Keratinocyte (primary cell): ENCODE measurements at places on chromosomes 2 and 18. TPM values are rescaled to one million over a fixed set of nuclear protein-coding genes. Genes with fewer than 3 reads are reported as not detected.

Gene ANTXR1
- polyA plus RNA-seq, result 12.8 to 35.9 TPM (median 20.4 TPM) in 3 replicates

Gene HOXD11
- polyA plus RNA-seq, result 0.08 TPM in 1 of 3 replicates, not detected in the others

Gene CD8B
- not detected in 3 replicates for polyA plus RNA-seq

Gene GPAT2
- 0.05 to 0.29 TPM (median 0.06 TPM) in 3 replicates for polyA plus RNA-seq

Gene ARHGAP15
- 0.21 TPM in 1 of 3 replicates, not detected in the others for polyA plus RNA-seq

Gene CYRIA
- 0.69 to 1.4 TPM (median 0.79 TPM) in 3 replicates for polyA plus RNA-seq

Gene EIF2B4
- polyA plus RNA-seq, result 43.1 to 54.9 TPM (median 54.2 TPM) in 3 replicates

Gene CTAGE1
- not detected in 3 replicates for polyA plus RNA-seq

Gene TNS1
- 1.7 to 2.9 TPM (median 2.5 TPM) in 3 replicates for polyA plus RNA-seq

Gene MBOAT2
- polyA plus RNA-seq, result 64.2 to 121 TPM (median 79.7 TPM) in 3 replicates

Gene TSPYL6
- not detected in 3 replicates for polyA plus RNA-seq

- no peak overlapping the region for H3K4me3 ChIP-seq
- H3K36me3 ChIP-seq, result no peaks in the 10 kb centered on the region
- H3K27ac ChIP-seq, result no peak overlapping the region
- no peaks in the 10 kb centered on the region for H3K27me3 ChIP-seq
- no peaks in the 10 kb centered on the region for H3K4me1 ChIP-seq
- no peak for DNase-seq
These were observed 106.9 kb downstream of the FBXO15 start for GRCh38 chr18:74040459-74041332.

GRCh38 chr2:197128897-197129296, 181.7 kb downstream of the ANKRD44 start:
- DNase-seq, result no peak
- no peak overlapping the region for H3K27ac ChIP-seq
- no peaks in the 10 kb centered on the region for H3K27me3 ChIP-seq
- no peak overlapping the region for H3K4me3 ChIP-seq
- no peaks in the 10 kb centered on the region for H3K36me3 ChIP-seq
- no peaks in the 10 kb centered on the region for H3K4me1 ChIP-seq

GRCh38 chr2:63301481-63301880, 250.9 kb downstream of the OTX1 start:
- no peaks in the 10 kb centered on the region for H3K36me3 ChIP-seq
- no peaks in the 10 kb centered on the region for H3K27me3 ChIP-seq
- no peaks in the 10 kb centered on the region for H3K4me1 ChIP-seq
- no peak overlapping the region for H3K4me3 ChIP-seq

DNA sequence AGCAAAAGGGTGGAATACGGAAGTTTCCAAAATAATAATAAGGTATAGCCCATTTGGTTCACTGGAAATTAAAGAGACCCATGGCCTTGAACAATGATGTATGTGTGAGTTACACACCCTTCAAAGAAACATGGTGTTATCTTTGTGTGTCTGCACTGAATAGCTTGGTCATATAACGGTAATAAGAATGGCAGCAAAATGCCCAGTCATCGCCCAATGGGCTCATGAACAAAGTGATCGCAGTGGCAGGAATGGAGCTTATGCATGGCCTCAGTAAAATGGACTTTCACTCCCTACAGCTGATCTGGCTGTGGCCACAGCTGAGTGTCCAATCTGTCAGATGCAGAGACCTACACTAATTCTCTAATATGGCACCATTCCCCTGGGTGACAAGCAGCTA, 201.3 kb downstream of the RPIA start:
- no peak overlapping the region for H3K4me3 ChIP-seq
- H3K4me1 ChIP-seq, result no peaks in the 10 kb centered on the region
- no peaks in the 10 kb centered on the region for H3K27me3 ChIP-seq
- no peaks in the 10 kb centered on the region for H3K36me3 ChIP-seq

DNA sequence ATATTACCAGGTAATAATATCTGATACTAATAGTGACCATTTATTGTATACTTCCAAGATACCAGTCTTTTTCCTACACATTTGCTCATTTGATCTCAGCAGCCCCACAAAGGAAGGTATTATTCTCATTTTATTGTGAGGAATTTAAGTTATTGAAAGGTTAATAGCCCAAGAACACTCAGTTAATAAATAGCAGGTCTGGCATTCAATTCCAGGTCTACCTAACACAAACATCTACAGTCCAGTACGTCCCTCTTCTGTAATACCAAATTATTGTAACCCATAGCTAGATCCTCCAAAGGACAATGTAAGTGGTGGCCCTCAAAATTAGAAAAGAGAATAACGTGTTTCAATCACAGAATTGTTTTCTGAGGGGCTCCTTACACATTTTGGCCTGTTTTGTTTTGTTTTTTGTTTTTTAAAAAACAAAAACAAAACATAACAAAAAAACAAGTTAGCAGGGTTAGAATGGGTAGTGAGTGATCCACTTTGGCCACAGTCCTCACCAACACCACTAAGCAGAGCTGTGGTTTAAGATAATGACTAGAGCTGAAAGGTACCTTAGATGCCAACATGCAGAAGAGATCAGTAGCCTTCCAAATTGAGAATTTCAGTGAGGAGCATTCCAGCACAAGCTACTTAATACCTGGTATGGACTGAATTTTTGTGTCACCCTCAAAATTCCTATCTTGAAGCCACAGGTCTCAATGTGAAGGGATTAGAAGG, 137.5 kb downstream of the DYM start:
- no peaks in the 10 kb centered on the region for H3K36me3 ChIP-seq
- H3K27ac ChIP-seq, result no peak overlapping the region
- H3K27me3 ChIP-seq, result no peaks in the 10 kb centered on the region
- no peak overlapping the region for H3K4me3 ChIP-seq

DNA sequence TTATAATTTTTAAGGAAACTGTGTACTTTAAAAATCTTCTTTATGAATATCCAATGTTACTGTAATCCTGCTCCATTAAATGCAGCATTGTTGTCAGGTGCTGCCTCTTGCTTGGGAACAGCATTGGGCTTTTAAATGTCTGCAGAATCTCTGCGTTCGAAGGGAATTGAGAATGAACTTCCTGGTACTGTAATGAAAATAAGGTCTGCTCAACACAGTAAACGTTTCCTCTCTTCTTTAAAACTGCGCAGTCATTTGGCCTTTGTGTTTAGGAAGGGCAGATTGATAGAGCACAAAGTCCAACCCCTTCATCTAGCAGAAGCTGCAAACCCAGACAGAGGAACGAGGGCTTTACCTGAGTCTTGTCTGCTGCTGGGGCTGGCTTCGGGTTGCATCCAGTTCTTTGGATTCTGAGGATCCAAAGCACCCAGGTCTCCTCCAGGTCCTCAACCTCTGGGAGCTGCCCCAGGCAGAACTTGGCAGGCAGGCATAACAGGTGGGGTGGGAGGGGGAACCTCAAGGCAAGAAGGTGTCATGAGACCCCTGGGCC, 104.5 kb downstream of the UGGT1 start:
- H3K4me1 ChIP-seq, result no peaks in the 10 kb centered on the region
- no peak overlapping the region for H3K4me3 ChIP-seq
- H3K27me3 ChIP-seq, result no peaks in the 10 kb centered on the region
- no peak overlapping the region for H3K27ac ChIP-seq
- H3K36me3 ChIP-seq, result peaks cover 5% of the 10 kb centered on the region
- DNase-seq, result no peak

DNA sequence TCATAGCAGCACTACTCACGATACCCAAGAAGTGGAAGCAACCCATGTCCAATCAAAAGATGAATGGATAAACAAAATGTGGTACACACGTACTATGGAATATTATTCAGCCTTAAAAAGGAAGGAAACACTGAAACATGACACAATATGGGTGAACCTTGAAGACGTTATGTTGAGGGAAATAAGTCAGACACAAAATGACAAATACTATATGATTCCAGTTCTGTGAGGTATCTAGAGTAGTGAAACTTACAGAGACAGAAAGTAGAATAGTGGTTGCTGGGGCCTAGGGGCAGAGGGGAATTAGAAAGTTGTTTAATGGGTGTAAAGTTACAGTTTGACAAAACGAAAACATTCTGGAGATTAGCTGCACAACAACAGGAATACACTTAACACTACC, 24.7 kb downstream of the TLK1 start:
- no peak overlapping the region for H3K4me3 ChIP-seq
- no peaks in the 10 kb centered on the region for H3K27me3 ChIP-seq
- no peak overlapping the region for H3K27ac ChIP-seq
- no peaks in the 10 kb centered on the region for H3K4me1 ChIP-seq
- no peaks in the 10 kb centered on the region for H3K36me3 ChIP-seq

- no peaks in the 10 kb centered on the region for H3K27me3 ChIP-seq
- H3K4me3 ChIP-seq, result no peak overlapping the region
- no peak overlapping the region for H3K27ac ChIP-seq
- H3K36me3 ChIP-seq, result no peaks in the 10 kb centered on the region
- DNase-seq, result no peak
- H3K4me1 ChIP-seq, result peaks cover 32% of the 10 kb centered on the region
These were observed 91.0 kb downstream of the SPTBN1 start for GRCh38 chr2:54546923-54547720.

GRCh38 chr2:7057865-7058400, 140.7 kb downstream of the RNF144A start:
- H3K4me3 ChIP-seq, result no peak overlapping the region
- no peaks in the 10 kb centered on the region for H3K36me3 ChIP-seq
- H3K27ac ChIP-seq, result no peak overlapping the region
- no peaks in the 10 kb centered on the region for H3K27me3 ChIP-seq

- H3K27me3 ChIP-seq, result no peaks in the 10 kb centered on the region
- no peaks in the 10 kb centered on the region for H3K4me1 ChIP-seq
- H3K36me3 ChIP-seq, result peaks cover 3% of the 10 kb centered on the region
- H3K27ac ChIP-seq, result no peak overlapping the region
- DNase-seq, result no peak
These were observed 20.9 kb downstream of the ITGAV start for GRCh38 chr2:186610785-186611184.

DNA sequence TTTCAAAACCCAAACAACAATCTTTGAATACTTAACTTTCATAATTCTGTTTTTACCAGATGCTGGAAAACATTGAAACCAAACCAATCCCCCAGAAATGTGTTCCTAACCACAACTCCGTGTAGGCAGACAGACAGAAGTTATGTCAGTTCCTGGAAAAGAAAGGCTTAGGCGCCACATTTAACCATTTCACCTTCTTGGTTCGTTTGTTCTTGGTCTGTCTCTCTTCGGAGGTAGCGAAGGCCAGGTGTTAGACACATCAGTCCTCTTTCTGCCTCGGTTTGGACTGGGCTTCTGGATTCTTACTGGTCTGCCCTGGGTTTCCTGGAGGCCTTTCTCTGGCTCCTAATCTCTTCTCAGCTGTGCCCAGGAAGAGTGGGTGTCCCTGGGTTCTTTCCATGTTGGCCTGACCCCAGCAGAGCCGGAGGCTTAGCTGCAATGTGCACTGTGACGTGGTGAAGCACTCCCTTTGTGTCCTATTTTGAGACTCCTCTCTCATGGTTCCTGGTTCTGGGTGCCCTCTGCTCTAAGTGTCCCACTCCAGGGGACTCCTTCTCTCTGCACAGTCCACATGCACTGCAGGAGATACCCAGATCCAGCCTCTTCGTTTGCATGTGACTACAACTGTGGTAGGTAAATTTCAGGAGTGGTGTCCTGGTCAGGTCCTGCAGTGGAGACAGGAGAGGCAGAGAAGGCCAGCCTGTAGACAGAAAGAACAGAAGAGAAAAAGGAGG, 23.1 kb upstream of the RAB31 start:
- H3K4me3 ChIP-seq, result no peak overlapping the region
- no peak overlapping the region for H3K27ac ChIP-seq
- no peak for DNase-seq

- peaks cover 30% of the 10 kb centered on the region for H3K4me1 ChIP-seq
- no peaks in the 10 kb centered on the region for H3K36me3 ChIP-seq
- peak overlapping the region; percentile 78 for H3K27ac ChIP-seq
- H3K27me3 ChIP-seq, result no peaks in the 10 kb centered on the region
- no peak for DNase-seq
These were observed 124.8 kb downstream of the NUP35 start for GRCh38 chr2:183248866-183249567.

DNA sequence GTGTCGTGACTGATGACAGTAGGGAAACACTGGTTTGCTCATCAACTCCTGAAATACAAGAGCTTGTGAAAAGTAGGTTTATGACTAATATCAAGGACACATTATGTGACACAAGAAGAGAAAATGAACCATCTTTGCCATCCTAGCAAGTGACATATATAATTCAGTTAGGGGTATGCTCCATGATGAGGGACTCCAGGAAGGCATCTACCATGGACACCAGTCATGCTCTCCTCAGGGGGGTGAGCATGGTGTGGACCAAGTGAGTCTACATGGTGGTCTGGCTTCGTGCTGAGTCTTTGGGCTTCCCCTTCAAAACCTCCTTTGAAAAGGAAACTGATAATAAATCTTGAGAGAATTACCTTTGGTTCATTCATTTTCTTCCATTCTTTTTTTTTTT, 11.7 kb upstream of the SERPINB5 start:
- H3K27ac ChIP-seq, result no peak overlapping the region
- peaks cover 11% of the 10 kb centered on the region for H3K4me1 ChIP-seq
- no peak for DNase-seq
- H3K27me3 ChIP-seq, result no peaks in the 10 kb centered on the region

DNA sequence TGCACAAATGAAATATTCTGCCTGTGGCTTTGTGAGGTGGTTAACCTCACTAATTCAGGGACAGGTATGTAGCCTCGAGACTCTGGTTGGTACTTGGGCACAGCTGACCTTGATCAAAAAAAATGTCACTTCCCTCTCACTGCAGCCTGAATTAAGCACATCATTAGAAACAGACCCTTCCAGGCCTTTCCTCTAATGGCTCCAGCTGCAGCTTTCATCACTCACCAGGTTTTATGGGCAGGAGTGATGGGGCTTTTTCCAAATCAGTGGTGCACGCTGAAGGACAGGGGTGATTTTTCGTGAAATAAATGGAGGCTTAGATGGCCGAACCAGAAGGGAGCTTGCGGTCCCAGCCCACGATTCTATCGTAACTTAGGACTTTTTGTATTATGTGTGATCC, 213.0 kb upstream of the RAB12 start:
- DNase-seq, result no peak
- no peaks in the 10 kb centered on the region for H3K27me3 ChIP-seq
- H3K4me1 ChIP-seq, result peaks cover 4% of the 10 kb centered on the region
- no peak overlapping the region for H3K4me3 ChIP-seq
- H3K27ac ChIP-seq, result no peak overlapping the region

DNA sequence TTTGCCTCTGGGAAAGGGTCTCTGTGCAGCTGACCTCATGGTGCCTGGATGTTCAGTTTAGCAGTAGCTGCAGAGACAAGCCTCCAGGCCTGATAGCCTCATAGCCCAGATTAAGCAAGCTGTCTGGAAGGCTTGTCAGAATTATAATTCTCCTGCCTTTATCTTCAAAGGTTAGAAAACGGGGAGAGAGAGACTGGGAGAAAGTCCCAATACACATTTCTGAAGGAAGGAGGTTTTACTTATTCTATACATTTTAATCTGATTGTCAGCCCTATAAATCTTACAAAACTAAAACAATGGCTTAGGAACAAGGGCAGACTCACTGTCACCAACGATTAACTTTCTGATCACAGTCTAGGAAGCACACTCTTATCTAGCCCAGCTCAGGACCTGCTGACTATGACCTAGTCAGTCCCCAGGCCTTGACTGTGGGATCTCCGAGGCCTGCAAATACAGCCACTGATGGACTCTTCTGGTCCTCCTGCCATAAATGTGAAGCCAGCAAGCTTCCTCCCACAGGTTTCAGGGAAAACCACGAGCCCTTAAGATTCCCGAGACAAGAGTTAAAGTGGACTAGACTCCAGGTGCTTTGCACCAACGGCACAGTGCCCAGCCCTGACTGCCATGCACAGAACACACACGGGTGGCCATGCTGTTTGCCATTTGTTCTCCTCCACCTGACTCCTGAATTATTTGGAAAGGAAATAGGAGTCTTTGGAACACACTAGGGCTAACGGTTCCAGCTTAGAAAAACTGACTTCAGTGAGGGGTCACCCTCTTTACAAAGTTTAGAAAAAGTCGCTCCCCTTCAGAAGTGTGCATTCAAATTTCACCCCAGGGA, 111.4 kb upstream of the SMAD7 start:
- DNase-seq, result no peak
- H3K27ac ChIP-seq, result no peak overlapping the region
- H3K36me3 ChIP-seq, result no peaks in the 10 kb centered on the region

GRCh38 chr2:75241696-75242095, 42.4 kb upstream of the TACR1 start:
- H3K36me3 ChIP-seq, result no peaks in the 10 kb centered on the region
- no peak overlapping the region for H3K27ac ChIP-seq
- no peaks in the 10 kb centered on the region for H3K27me3 ChIP-seq
- H3K4me3 ChIP-seq, result no peak overlapping the region
